ENCODE measurements at places on chromosomes 2 and 18.

DNA sequence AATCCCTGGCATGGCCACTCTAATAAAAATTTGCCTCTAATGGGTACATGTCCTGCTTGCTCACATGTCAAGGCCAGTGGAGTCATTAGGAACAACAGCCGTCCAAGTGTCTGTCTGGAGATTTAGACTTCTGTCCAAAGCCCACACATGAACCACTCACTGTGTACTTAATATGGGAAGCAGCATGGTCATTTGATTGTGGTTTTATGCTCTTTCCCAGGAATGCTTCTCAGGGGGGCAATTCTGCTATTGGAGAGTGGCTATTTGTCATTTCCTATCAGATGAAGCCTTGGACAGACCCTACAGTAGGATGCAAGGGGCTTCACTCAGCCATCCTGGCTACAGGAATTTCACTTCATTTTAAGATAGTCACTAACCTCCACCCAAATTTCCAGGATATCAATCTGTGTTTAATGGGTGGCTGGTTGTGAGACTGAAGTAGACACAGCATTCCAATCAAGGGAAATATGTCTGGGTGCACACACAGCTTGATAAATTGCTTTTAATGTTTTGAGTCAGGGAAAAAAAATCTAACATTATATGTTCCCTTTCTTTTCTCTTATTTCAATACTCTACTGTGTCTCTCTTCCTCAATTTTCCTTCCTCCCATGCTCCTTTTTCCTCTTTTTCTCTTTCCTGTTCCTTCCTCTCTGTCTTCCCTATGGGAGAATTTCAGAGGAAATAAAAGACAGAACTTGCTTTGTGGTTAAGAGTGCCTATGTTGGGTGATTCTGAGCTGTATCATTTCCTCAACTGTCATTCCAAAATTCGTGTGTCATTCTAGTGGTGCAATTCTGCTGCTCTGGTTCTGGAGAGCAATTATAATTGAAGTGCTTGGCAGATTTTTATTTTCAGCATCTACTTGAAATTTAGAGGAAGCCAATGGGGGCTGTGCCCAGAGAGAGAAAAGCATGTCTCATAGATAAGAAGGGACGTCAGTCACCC lies 320.1 kb downstream of the OSR1 start:
- no peak for DNase-seq

DNA sequence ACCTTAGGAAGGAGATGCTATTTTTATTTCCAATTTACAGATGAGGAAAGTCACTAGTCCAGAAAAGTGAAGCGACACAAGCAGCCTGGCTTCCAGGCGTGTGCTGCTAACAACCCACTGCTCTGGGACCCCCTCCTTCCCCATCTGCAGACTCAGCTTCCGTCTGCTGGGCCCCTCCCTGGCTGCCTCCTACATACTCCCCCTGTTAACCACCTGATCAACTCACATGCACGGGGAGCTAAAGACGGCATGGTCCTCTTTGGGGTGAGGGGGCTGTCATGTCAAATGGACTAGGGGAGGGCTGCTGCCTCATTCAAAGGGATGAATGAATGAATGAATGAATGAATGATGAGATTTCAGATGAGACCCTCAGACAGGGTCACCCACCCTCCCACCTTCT lies 184.2 kb downstream of the CTIF start:
- DNase-seq = no peak

DNA sequence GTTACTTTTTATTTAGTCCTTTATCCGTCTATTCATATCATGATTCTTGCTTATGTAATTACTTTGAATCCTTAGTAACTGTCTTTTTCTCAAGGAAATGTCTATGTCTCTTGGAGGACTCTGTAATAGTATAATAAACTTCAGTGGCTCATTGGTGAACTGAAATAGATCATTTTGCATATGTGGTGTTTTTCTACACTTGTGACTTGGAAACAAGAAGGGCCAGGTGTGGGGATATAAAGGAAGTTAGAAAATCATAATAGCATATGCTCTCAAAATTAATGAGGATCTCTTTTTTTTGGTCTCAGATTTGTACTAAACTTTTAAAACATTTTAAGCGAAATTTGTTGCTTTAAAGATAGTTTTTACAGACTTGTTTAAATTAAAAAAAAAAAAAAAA lies 453.0 kb upstream of the CDH20 start:
- DNase-seq = no peak

DNA sequence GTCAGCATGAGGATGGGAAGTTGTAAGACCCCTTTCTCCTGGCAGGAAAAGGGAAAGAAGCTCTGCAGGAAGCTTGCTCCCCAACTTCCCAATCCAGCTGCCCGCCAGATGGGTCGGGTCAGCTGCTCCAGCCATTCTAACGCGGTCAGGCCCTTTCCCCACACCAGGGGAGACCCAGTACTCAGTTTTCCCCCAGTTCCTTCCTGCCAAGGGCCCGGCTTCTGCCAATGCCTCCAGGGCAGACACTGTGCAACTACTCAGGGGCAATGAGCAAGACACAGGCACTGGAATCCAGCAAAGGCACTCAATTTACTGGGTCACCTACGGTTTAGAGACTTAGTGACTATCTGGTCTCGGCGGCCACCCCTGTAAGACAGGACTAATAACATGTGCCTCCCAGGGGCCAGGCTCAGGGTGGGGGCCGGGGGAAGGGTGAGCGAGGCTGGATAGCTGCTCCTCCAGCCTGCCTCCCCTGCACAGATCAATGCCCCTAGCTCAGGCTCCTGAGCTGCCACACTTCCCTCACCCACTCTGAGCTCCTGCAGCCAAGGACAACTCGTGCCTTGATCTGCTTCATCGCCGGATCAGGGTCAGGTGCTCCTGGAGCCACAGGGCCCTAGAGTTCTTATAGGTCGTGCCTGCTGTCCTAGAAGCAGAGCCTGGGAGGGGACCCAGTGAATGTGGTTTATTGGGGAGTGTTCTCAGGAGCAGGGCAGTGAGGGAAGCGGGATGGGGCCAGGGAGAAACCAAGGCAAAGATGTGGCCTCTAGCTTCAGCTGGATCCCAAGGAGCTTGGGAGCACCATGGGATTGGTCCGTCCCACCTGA lies 171.1 kb downstream of the ZFP36L2 start:
- DNase-seq = no peak
